Right cardiac atrium (tissue), 5 donors: ENCODE measurements at places on chromosomes 6 and 20. TPM values are rescaled to one million over a fixed set of nuclear protein-coding genes. Genes with fewer than 3 reads are reported as not detected.

GRCh38 chr6:38533064-38533463, 106.7 kb downstream of the BTBD9 start:
- no peak for DNase-seq

DNA sequence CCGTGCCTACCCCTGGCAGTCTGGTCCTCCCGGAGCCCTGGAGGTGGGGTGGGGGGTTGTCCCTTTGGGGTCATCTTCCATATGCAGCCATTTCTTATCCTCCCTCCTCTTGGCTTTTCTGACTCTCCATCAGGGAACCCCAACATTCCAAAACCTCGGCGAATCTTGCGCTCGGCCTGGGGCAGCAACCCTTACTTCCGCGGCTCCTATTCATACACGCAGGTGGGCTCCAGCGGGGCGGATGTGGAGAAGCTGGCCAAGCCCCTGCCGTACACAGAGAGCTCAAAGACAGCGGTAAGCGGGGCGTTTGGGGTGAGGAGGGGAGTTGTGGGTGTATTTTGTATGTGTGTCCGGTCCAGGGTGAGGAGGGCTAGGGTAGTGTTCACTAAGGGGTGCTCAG, 168.0 kb upstream of the RNF24 start:
- no peak for DNase-seq

DNA sequence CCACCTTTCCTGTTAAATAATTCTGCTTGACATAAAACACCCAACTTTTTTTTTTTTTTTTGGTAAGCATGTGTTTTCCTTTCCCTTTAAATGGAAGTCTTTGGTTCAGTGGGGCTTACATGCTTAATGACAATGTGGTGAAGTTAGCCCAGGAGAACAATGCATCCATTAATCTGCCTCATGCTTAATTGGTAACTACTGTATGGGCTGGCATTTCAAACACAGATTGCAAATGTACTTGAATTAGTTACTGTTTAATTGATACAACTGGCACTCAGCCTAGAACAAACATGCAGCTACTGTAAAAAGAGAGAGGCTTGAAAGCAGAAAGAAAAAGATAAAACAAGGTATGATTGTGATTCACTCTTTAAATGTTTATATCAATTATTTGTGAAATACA, 483.6 kb upstream of the NOX3 start:
- DNase-seq = no peak

- no peak for DNase-seq
Measured at GRCh38 chr6:143236151-143236798, 175.6 kb downstream of the AIG1 start.

DNA sequence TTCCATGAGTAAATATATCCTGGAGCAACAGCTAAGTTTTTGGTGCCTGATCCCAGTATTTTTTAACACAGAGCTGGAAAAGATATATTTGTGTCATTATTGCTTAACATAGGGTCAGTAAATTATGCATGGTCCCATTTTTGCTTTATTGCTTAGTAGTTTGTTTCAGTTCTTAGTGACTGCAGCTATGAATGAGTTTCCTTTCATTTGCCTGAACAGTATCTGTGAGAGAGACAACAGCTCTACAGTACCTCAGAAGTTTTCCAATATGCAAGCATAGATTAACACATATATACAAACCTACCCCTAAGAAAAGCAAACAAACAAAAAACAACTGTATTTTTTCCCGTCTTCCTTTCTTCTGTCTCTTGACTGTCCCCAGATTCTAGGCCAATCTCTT, 160.3 kb downstream of the MEI4 start:
- DNase-seq = no peak

DNA sequence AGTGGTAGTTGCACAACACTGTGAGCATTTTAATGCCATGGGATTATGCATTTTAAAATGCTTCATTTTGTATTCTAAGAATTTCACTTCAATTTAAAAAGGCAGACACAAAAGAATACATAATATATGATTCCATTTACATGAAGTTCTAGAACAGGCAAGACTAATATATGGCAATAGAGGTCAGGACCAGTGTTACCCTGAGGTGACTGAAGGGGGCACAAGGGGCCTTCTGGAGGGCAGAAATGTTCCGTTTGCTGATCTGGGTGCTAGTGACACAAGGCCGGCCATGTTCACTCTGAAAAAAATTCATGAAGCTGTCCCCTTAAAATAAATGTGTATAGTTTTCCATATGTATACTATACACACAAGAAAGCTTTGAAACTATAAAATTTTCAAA, 28.5 kb downstream of the TASP1 start:
- DNase-seq = no peak

GRCh38 chr20:39698752-39699151, 736.6 kb downstream of the DHX35 start:
- no peak for DNase-seq

GRCh38 chr6:17015551-17016381, 86.1 kb upstream of the STMND1 start:
- peak; percentile 79 for DNase-seq

DNA sequence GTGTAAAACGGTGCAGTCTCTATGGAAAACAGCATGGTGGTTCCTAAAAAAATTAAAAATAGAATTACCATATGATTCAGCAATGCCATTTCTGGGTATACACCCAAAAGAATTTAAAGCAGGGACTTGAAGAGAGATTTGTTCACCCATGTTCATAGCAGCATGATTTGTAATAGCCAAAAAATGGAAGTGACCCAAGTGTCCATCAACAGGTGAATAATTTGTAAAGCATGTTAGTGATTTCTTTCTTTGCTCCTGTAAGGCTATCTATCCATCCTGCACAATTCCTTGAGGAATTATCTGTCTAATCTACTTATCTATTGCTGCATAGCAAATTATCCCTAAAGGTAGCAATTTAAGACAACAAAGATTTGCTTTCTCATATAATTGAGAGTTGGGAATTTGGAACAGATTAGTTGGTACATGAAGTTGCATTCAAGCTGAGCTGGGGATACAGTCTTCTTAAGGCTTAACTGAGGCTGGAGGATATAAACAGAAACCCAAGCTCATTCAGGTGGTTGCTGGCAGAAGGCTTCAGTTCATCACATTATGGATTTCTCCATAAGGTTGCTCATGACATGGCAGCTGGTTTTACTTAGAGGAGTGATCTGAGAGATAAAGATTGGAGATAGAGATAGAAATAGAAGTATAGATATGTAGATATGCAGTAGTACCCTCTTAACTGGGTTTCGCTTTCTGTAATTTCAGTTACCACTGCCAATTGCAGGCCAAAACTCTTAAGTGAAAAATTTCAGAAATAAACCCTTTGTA, 62.0 kb downstream of the IL22RA2 start:
- no peak for DNase-seq

GRCh38 chr6:33755070-33755869, 8.6 kb upstream of the IP6K3 start:
- no peak for DNase-seq

DNA sequence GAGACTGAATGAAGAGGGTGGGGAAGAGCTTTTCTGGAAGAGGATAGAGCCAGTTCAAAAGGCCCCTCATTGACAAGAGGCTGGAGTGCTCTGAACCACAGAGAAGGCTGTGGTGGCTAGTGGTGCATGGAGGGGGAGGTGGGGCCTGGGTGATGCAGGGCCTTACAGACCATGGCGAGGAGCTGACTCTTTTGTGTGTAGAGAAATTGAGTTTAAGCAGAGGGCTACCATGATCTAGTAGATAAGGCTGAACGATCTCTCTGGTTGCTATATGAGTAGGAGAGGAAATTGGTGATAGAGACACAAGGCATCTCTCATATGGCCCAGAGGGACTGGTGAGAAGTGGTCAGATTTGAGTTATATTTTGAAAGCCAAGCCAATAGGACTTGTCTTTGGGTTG, 137.6 kb downstream of the UST start:
- DNase-seq = no peak

- no peak for DNase-seq
Measured at GRCh38 chr6:82361631-82362030, 2.0 kb upstream of the TPBG start.

GRCh38 chr6:43204271-43205105, 22.5 kb downstream of the CUL9 start:
- DNase-seq = no peak

DNA sequence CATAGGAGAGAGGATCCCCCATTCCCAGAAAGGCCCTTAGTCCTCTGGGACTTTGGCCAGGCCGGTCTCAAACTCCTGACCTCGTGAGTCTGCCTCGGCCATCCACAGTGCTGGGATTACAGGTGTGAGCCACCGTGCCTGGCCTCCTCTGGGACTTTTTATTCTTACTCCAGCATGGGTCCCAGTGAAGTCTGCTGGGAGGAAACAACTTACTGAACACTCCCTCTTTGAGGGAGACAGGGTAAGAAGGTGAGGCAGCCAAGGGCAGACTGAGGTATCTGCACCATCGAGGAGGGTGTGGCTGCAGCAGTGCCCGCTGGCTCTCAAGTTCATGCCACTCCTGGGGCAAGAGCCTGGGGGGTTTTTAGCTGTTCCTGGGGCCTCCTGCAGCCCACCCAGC, 2.4 kb downstream of the BAK1 start:
- DNase-seq = no peak

DNA sequence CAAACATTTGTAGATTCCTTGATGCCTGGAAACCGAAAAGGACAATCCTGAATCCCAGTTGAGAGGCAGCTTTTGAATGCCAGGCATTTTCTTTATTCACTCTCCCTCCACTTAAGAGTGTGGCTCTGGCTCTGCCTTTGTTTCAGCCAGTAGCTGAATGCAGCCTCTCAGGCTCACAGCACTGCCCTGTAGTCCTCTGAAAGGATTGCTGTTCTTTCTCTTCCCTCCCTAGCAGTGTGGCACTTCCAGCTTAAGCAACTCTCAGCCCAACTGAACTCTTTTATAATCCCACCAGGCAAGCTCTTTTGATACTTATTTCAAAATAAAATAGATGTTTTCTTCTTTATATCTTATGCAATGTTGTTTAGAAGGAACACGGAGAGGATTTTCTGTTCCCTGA, 415.6 kb downstream of the GJA1 start:
- no peak for DNase-seq

DNA sequence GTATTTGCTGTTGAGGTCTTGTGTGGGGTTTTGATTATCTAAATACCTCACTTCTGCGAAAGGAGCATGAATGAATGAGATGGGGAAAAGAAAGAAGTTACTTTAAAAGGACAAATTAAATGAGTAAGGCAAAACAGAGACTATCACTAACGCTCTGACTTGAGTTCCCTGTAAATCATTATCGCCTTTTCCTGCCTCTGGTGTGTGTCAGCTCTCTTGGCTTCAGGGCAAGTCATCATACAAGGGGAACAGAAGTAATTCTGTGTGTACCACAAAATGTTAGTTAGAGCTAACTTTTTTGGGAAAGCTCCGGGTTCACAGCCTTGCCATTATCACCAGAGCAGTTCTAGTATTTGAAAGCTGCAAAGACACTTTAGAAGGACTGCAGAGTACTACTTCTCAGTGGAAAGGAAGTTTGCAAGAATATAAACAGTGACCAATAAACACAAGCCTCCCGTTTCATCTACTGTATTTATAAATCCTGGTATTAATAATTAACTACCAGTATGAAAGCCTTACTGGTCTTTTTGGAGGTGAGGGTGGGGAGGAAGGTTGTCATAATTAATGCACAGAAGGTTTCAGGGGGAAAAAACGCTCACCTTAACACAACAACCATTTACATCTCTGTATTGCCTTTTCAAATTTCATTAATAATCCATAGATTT, 1.2 kb downstream of the DZANK1 start:
- no peak for DNase-seq

- DNase-seq = peak; percentile 44
Measured at GRCh38 chr20:37349517-37350491, 3.9 kb downstream of the SRC start.

DNA sequence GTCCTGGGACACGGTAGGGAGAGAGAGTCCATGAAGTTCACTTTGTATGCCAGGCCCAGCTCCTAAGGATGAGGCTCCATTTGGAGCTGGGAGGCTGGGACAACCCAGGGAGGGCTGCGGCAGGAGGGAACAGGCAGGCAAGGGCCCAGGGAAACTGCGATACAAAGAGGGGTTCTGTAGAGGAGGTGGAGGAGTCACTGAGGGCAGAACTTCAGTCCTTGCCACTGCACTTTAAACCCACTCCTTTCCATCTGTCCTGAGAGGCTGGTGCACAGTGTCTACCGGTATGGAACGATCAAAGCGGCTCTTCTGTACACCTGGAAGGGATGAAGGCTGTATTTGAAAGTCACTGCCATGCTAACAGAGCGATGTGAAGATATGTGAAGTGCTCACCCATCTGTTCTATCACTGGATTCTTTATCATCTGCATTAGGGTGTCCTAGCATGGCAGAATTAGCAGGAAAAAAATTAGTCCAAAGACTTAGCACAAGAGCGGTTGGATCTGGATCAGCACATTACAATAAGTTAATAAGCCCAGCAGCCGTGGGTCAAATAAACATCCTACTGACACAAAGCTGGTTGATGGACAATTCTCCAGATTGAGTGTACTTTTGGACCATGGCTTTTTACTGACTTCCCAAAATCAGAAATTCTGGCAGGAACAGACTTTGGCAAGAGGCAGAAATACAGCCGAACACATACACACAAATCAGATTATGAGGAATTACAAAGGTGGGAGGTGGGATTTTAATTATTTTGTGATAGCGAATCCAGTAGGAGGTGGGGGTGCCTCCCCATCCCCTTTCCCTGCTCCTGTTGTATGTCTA, 20.9 kb upstream of the ZFAND3 start:
- no peak for DNase-seq

GRCh38 chr6:149755300-149756260, 6.0 kb downstream of the PCMT1 start:
- no peak for DNase-seq

Gene EMILIN3
- 4.3 TPM for polyA plus RNA-seq

Gene LRRC73
- 1.1 TPM for polyA plus RNA-seq

Gene CDH4
- polyA plus RNA-seq = 0.32 TPM

Gene MRPL18
- 107 TPM for polyA plus RNA-seq

Gene SNAP25
- polyA plus RNA-seq = 1.8 TPM

Gene TNNC2
- 0.77 TPM for polyA plus RNA-seq
